CD4-positive, alpha-beta T cell (primary cell): ENCODE measurements at places on chromosomes 2 and 18.

GRCh38 chr18:23401400-23402347 is 51.4 kb upstream of the RIOK3 start:
- DNase-seq = no peak

GRCh38 chr2:24840164-24840869 is 47.1 kb downstream of the CENPO start:
- no peak for DNase-seq

- DNase-seq = no peak
Observed at GRCh38 chr2:144990661-144991060, 470.7 kb upstream of the ZEB2 start.

- DNase-seq = no peak
Observed at GRCh38 chr2:122233372-122233771, 477.9 kb downstream of the TSN start.

DNA sequence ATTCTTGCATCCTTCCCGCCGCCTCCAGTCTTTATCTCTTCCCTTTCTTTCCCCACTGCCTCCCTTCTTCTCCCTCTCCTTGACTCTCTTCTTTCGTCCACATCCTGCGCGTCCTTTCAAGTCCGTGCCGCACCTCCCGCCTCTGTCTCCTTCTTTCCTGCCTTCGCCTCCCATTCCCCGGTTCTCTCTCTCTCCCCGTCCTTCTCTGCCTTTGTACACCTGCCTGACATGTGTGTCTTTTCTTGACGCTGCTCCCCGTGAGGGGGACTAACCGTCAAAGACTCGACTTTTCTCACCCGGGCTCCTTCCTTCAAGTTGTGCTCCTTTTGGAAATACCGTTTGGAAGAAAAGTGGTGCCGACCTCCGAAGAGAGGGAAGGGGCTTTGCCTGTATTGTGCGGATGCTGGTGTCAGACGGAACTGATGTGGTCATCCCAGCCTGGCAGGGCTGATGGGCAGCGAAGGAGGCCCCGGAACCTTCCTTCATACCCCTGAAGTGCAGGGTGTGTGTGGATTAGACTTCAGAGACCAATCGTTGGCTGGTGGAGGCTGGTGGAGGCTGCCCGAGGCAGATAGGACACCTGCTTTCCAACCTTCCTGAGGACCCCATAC is 879 bp downstream of the TMEM178A start:
- no peak for DNase-seq

GRCh38 chr18:47983946-47984345 is 53.5 kb upstream of the SMAD2 start:
- DNase-seq = no peak

- no peak for DNase-seq
Observed at GRCh38 chr2:225670111-225670974, 270.8 kb downstream of the NYAP2 start.

- no peak for DNase-seq
Observed at GRCh38 chr2:172093416-172094293, 8.3 kb downstream of the DLX1 start.

DNA sequence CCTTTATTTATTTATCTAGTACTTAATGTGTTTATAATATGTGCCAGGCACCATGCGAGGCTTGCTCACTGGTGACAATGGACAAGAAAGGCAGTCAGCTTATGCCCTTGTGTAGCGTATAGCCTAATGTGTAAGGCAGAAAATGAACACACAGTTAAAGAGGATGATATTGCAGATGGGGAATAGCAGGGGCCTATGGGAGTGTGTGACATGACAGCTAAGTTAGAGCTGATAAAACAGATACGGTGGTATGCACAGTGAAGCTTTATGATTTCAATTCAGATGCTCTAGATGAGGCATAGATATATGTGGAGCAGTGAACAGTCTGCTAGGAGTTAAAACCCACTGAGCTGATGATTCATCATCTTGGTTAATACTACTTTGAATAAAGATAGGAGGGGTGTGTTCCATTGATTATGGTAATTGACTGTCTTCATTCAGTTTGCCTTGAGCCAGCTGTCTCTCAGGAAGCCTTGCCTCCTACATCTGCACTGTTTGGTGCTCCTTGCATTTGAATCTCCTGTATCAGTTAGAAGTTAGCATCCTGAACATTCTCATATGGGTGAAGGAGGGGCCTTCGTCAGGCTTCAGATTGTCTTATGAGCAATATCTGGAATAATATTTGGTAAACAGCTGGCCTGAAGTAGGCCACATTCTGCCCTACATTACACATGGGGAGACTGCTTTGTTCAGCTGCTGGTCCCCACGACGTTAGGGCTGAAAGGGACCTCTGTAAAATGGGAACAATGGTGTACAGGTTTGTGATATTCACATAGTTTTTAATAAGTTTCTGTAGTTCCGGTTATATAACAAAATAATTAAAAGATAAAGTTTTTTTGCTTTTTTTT is 13.2 kb downstream of the MAP4K4 start:
- no peak for DNase-seq

DNA sequence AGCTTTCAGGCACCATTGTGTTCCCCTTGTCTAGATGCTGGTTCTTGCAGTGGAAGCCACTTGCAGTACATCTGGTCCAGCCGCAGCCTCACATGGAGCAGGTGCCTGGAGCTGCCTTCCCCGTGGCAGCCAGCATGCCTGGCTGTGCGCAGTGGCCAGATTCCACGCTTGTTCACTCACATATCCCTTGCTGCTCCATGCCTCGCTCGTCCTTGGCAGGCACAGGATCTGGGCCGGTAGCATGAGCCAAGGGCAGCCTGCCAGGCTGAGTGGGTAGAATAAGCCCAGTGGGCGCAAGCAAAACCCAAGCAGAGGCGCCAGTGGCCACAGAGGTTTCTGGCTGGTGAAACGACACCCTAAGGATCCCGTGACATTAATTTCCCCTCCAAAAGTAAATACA is 20.6 kb downstream of the TMX3 start:
- DNase-seq = no peak
